ENCODE measurements at places on chromosomes 11 and 22.
A peak's percentile ranks its signal among the peaks of the same experiment; 100 is the strongest.

- DNase-seq, result no peak
Measured at GRCh38 chr22:29635734-29636357, 32.4 kb downstream of the NF2 start.

DNA sequence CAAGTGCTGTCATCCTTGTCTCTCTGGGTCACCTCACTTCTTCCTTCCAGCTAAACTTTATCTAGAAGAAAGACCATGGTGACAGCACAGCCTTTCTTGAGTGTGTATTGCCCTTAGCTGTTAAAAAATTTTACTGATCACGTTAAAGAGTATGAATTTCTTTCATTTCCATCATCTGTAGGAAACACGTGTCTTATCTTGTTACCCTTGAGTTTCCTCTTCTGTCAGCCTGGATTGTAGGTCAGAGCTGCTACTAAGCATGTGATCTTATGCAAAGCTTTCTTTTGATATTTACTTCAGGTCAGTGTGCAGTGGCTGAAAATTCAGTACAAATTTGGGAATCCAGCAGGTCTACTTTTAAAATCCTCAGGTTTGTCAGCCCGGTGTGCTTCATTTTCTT lies 512.2 kb upstream of the ARHGAP42 start:
- DNase-seq, result no peak

DNA sequence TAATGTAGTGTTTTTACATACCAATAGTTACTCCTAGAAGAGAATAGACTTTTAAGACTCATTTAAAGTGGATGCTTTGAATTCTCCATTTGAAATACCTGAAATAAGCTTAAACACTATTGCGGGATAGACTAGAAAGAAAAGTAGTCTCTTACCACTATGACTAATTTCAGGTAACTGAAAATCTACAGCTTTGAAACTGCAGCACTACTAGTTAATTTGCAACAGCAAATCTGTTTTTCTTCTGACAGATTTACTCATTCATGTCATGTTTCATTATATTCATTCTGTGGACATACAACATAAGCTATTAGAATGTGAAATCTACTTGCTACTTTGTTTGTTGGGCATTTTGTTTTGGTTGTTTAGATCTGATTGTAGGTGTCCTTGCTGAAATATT lies 153.6 kb downstream of the MAML2 start:
- no peak for DNase-seq

GRCh38 chr11:34585735-34586487 lies 35.0 kb upstream of the EHF start:
- DNase-seq, result no peak

DNA sequence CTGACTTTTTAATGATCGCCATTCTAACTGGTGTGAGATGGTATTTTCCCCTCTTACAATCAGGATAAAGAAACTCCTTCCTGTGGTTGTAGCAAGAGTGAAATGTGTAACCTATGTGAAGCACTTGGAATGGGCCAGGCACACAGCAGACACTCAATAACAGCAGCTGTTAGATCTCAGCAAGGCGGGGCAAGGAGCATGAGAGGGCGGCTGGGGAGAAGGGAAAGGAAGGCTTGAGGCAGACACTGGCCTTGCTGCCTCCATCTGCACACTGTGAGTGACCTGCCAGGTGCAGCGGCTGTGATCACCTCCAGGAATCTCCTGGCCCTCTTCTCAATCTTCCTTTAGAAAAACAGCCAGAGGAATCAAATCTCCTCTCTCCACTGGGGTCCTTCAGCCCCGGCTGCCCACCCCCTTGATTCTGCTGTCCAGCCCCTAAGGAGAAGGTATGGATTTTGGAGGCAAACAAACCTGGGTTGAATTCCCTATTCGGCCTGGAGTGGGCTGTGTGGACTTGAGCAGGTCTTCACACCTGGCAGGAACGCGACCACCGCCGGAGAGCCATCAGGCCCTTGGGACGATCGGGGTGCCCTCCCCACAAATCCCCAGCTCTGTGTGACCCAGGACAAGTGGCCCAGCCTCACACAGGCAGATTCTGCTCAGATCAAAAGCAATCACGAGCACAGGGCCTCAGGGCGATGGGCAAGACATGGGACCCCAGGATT lies 49.0 kb downstream of the RPUSD4 start:
- DNase-seq, result no peak

DNA sequence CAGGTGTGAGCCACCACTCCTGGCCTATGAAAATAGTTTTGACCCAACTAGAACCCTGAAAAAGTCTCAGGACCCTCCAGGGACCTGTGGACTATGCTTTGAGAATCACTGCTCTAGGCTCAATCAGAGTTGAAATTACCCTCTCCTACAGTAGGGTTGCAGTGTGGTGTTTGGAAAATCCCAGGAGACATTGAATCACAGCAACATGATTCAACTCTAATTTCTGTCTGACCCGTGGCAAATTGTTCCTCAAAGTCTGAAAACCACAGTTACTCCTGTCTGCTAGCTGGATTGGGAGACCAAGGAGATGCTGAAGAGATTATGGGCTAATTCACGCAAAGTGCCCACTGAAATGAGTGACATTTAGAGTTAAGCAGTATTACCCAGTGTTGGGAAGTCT lies 5.4 kb upstream of the MTMR3 start:
- DNase-seq, result no peak

GRCh38 chr11:34721646-34722045 lies 100.8 kb downstream of the EHF start:
- DNase-seq, result no peak

GRCh38 chr11:128476049-128476448 lies 111.3 kb downstream of the ETS1 start:
- DNase-seq, result no peak

- DNase-seq, result peak; percentile 53
Measured at GRCh38 chr11:61027141-61027840, 55.8 kb downstream of the CD6 start.

- DNase-seq, result no peak
Measured at GRCh38 chr22:17281026-17281425, 61.8 kb upstream of the ADA2 start.

DNA sequence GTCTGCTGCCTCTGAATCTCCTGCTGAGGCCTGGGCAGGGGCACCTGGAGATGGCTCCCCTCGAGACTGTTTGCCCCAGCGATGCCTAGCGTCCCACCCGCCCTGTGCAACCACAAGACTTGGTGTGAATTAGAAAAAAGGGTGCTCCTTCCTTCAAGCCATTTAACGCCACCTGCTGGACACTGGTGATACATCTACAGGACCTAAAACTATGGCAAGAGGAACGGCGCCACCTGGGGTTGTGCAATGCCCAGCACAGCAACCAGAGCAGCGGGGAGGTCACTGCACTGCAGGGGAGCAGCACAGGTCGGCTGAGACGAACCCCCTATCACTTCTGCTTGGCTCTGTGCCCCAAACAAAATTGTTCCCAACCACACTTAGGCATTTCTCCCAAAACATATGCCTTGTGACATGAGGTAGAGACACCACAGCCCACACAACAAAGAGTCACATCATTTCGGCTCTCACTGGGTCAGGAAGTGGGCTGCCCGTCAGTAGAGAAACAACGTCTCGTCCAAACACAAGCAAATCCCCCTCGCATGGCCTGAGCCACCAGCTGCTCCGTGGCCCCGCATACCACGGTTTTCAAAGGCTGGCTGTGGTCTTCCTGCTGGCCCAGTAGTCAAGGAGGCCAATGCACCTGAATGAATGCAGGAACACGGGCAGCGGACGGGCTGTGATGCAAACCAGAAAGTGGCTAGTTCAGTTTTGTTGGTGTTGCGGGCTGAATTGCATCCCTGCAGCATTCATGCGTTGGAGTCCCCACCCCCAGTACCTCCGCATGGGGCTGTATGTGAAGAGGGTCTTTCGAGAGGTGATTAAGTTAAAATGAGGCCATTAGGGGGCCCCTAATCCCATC lies 171.9 kb downstream of the SHANK2 start:
- DNase-seq, result peak; percentile 78

GRCh38 chr22:32325416-32325801 lies 32.3 kb upstream of the RFPL3 start:
- DNase-seq, result no peak

GRCh38 chr11:46918083-46918787 lies at the start of gene LRP4:
TSS of gene LRP4 (minus strand) at chr11:46918550. CDS start at chr11:46918379, 171 bp downstream.
- DNase-seq, result peak; percentile 62

DNA sequence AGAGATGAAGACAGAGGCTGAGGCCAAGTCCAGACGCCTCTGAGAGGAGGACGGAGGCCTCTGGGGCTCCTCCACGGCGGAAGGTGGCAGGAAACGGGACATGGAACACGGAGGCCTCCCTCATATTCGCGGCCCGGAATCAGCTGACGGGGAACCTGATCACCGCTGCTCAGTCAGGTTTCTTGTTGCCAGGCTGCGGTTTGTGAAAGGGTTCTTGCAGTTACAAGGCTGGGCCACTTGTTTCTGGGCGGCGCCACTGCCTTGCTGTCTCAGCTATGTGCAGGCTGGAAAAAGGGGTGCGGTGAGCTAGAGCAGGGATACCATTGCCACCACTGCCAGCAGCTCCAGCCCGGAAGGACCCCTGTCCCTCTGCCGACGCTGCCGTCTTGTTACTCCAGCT lies 10.0 kb upstream of the MMP1 start:
- peak; percentile 31 for DNase-seq

GRCh38 chr11:77203901-77204753 lies 76.1 kb downstream of the MYO7A start:
- no peak for DNase-seq

DNA sequence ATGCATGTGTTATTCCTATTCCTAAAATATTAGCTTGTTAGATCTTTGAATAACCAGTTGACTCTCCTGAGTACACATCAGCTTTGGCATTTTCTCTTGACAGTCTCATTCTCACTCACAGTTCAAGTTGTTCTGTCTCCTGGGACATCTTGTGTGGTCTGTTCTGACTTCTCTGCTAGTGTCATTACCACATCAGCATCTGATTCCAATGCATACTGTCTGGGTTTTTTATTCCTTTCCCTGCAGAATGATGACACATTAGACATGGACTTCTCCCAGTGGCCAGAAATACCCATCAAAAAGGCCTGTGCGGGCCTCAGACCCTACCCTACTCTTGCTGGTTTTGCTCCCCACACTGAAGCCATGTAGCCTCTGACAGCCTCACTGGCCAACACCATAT lies 2.7 kb downstream of the ZNF74 start:
- no peak for DNase-seq

- DNase-seq, result peak; percentile 34
Measured at GRCh38 chr11:63508009-63508408, 2.1 kb downstream of the LGALS12 start.

DNA sequence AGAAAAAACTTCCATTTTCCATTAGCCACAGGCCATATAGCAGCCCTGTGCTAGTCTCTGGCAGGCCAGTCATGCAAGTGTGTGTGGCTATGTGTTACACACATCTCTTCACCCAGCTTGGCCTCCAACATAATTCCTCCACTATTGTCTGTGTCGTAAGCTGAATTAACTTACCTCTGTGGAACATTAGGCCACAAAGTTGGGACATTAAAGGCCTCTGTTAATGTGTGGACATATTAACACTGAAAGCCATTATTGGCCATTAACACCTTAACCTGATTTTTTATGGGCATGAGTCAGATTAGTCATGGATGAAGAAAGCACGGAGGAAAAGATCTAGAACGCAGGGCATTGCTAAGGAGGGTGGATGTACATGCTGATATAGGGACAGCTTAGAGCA lies 100.1 kb downstream of the DBX1 start:
- no peak for DNase-seq

- no peak for DNase-seq
Measured at GRCh38 chr22:50516891-50517290, 8.5 kb downstream of the SCO2 start.

DNA sequence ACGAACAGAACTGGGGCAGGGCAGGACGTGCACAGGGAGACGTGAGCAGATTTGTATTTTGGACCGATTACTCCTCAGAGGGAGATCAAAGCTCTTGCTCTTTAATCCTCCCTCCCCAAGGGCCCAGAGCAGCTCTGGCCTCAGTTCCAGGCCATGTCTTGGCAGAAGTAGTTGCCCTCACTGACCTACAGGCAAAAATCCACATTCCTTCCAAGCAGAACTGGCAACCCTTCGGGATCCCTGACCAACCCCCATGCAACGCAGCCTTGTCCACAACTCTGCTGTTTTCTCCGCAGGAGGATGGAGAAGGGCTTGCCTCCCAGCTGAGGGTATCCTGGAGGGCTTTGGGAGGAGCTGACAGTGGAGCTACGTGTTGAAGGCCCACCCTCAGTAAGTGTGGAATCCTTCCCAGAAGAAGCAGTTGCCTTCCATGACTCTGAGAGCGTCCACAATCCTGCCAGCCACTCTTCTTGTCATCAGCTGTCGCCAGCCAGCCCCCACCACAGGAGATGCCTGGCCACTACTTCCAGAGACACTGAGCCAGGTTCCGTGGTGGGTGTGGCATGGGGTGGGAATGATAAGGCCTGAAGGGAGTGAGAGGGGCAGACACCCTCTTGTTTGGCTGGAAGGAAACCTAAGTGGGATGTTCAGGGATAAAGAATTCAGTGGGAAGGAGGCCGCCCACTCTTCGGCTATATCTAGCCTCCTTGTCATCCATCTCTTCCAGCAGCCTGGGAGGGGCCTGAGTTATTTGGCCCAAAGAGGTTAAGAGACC lies 68.1 kb downstream of the PDE2A start:
- no peak for DNase-seq

DNA sequence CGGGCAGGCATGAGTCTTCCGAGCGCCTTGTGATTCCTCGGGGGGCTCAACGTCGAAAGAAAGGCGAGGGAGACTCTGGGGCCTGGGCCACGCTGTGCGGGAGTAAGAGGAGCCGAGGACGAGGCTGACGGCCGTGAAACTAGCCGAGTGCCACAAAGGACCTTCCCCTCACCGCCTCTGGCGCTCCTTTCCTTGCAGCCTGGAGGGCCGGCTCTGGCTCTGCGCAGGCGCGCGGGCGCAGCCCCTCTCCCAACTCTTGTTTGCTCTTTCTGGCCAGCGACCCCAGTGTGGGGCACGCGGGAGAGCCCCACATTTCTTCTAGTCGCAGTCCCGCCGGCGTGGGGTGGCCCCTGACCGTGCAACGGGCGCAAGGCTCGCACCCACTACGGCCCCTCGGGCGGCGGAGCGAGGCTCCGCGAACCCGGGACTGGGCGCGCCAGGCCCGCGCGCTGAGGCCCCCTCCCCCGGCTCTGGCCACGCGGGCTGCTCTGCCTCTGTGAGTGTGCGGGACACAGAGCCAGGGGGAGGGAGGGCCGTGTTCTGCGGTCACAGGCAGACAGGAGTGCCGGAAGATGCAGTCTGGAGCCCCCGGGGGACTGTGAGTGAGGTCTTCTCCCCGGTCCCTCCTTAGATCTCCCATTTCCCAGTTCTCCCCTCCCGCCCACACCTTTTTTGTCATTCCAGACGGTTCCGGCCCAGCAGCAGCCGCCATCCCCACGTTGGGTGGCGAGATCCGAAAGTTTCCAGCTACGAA lies 1.0 kb upstream of the TOB2 start:
- DNase-seq, result peak; percentile 73

- DNase-seq, result no peak
Measured at GRCh38 chr11:73612601-73613140, 14.8 kb upstream of the FAM168A start.

All from stimulated activated CD4-positive, alpha-beta T cell treated with anti-CD3 and anti-CD28 coated beads, Interleukin-15, amount 100 ng/mL, for 24 hours (primary cell).